Fibroblast of pulmonary artery (primary cell): ENCODE measurements at places on chromosomes 7 and 10.
A peak's percentile ranks its signal among the peaks of the same experiment; 100 is the strongest.

- no peak for DNase-seq
Measured at GRCh38 chr7:27329909-27330308, 87.3 kb downstream of the EVX1 start.

GRCh38 chr7:106071999-106072714 lies 40.0 kb downstream of the SYPL1 start:
- DNase-seq, result no peak

GRCh38 chr7:21915140-21915539 lies 30.6 kb downstream of the CDCA7L start:
- DNase-seq, result no peak

GRCh38 chr7:51847461-51848134 lies 531.0 kb upstream of the COBL start:
- no peak for DNase-seq

GRCh38 chr7:38428041-38428440 lies 154.6 kb upstream of the TARP start:
- no peak for DNase-seq

DNA sequence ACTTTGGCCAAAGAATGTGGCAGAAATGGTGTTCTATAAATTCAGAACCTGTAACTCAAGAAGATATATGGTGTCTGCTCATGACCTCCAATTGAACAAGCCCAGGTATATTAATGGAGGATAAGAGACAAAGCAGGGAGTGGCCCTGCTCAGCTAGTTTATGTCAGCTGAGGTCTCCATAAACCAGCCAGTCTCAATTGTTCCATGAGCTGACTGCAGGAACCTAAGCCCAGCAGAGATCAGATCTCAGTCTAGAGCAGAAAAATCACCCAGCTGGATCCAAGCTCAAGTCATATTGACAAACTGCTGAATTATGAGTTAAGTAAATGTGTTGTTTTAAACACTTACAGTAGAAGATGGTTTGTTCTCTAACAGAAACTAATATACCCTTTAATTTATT lies 105.5 kb upstream of the SGCE start:
- no peak for DNase-seq

- no peak for DNase-seq
Measured at GRCh38 chr10:248307-248706, 113.1 kb downstream of the ZMYND11 start.

GRCh38 chr7:96530786-96531185 lies 178.9 kb downstream of the SEM1 start:
- DNase-seq, result no peak

- no peak for DNase-seq
Measured at GRCh38 chr10:76111986-76112825, 680.8 kb downstream of the LRMDA start.

DNA sequence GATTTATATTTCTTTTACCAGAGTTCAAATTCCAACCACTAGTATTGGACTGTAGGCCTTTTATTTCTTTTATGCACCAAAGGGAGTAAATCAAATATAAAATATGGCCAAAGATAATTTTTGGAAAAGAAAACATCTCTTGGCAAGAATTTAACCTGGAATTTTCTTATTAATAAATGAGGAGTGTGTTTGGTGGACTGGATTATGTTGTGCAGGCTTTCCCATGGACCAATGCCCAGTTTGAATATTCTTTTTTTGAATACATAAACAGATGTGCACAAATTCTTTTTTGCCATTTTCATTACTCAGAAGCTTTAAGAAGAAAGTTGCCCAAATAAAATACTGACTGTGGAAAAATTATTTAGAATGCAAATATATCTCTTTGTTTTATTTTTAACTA lies 22.1 kb upstream of the PRKG1 start:
- DNase-seq, result no peak

DNA sequence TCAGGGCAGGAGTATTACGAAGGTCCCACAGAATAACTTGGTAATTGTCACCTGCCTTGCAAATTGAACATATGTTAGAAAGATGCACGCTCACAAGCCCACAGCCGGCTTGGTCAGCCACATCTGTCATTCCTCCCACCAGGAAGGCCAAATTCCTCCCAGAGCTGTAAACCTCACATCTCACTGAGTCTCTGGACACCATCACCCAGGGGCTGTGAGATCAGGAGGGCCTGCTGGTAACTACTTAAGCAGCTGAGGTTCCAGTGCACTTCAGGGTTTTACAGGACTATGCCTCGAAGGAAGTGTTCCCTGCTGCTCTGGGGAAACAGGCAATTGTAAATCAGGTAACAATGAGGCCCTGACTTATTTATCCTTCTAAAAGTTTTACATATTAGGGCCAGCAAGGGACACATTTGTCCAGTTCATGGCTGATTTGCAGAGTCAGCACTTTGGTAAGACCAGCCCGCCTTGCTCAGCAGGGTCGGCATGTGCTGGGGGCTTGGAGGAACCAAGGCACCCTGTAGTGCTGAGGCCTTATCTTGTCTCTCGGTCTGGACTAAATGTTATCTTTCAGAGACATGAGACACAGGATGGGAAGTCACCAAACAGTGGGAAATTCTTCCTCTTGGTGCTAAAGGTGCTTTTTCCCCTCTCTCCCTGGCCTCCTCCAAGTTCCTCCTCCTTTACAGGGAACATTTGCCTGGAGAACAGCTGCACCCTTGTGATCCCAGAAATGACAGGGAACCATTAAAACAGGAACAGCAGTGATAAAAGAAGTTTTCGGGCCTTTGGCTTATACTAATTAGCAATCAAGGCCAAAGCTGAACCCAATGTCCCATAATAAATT lies 34.3 kb downstream of the PYROXD2 start:
- no peak for DNase-seq

DNA sequence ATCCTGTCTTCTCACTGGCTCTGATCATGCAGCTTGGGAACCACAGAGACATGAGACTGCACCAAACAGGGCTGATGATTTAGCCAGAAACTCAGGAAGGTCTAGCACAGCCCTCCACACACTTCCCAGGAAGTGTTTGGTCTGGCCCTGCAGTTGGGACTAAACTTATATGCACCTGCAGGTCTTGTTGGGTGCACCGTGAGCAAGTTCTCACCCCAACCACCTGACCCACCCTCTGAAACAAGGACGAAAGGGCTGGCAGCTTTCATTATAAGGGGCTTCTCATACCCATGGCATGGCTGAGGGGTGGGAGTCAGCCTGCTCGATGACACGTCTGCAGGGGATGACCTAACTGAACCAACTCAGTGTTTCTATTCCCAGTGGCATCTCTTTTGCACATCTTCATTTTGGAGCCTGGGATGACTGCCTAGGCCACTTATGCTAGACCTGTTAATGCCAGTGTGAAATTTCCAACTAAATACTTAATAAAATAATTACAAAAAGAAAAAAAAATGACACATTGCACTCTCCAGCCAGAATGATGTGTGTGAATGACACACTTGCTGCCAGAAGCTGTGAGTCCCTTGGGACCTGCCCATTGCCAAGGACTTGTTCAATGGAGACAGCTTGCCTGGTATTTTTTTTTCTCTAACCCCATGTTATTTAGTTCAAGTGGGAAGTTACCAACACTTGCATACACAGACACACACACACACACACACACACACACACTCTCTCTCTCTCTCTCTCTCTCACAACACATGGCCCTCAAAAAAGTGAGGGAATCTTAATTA lies 102.6 kb downstream of the NEURL1 start:
- no peak for DNase-seq

DNA sequence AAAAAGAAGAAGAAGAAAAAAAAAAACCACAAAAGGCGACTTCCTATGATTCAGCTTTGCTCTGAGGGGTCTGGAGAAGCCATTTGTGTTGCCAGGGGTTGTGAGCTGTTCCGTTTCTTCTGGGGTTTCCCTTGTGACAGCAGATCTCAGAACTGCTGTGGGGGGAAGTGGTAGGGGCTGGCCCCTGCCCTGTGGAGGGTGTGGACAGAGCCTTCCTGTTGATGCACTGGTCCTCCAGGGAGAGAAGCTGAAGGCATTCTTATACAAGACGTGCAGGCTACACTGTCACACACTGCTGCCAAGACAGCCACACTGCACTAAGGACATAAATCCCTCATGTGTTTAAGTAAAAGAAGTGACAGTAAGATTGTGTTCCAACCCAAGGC lies 17.3 kb upstream of the CSGALNACT2 start:
- DNase-seq, result no peak

- no peak for DNase-seq
Measured at GRCh38 chr10:63887023-63887589, 365.9 kb downstream of the REEP3 start.

- no peak for DNase-seq
Measured at GRCh38 chr10:122646511-122647382, 52.9 kb downstream of the C10orf120 start.

GRCh38 chr7:33486633-33487032 lies 357.3 kb downstream of the BBS9 start:
- no peak for DNase-seq

DNA sequence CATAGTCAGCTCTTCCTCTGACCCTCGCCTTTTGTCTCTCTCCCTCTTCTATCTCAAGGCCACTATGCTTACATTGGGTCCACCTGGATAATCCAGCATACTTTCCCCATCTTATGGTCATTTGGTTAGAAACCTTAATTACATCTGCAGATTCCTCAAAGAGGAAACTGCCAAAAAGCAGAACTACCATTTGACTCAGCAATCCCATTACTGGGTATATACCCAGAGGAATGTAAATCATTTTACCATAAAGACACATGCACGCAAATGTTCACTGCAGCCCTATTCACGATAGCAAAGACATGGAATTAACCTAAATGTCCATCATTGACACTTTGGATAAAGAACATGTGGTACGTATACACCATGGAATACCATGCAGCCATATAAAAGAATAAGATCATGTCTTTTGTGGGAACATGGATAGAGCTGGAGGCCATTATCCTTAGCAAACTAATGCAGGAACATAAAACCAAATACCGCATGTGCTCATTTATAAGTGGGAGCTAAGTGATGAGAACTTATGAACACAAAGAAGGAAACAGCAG lies 114.8 kb upstream of the NPY start:
- DNase-seq, result no peak

DNA sequence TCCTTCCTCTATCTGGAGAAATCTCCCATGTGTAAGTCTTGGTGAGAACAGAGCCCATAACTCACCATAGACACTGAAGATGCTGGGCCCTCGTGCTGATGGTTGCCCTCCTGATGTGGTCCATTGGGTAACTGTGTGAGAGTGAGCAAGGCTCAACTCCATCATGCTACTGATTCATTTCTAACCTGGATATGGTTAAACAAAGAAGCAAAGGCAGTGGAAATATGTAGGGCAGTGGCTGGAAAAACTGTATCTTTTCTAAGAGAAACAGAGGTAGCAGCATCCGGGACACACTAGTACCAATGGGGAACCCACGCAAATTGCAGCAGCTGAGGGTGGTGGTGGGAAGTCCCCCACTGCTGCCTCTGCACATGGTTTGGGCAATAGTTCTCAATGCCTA lies 221.7 kb downstream of the KLF6 start:
- no peak for DNase-seq

DNA sequence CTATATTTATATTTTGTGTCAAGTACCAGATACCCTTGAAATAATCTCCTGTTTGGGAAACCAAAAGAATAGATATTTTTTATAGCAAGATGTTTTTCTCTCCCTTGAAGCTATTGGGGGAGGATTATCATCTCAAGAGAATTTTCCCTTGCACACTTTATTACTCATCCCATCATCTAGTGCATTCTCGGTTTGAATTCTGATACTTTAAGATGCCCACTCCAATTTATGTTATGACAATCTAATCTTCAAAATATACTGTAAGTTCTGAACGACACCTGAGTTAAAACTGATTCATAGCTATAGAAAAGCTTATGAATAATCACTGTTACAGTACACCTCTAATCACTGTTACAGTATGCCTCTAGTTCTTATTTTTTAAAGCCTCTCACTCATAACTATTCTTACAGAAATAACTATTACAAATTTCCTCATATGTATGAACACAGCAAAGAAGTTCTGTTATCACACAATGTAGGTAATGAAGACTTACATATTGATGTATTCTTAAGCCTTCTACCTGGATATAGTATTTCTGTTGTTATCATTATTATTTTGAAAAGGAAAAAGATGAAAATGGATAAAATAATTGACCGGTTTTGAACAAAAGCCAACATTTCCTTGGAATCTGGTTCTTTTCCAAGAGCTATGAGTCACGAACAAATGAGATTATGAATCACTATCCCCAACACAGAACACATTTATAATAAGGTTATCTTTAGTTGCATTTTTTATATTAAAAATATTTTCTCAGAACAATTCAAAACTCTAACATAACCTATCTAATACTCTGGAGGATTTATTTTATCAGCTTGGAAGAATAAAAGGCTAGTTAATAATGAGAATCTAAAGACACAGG lies 72.3 kb upstream of the FAM13C start:
- peak; percentile 50 for DNase-seq

GRCh38 chr10:14742382-14742781 lies 32.3 kb downstream of the FAM107B start:
- DNase-seq, result no peak

- DNase-seq, result no peak
Measured at GRCh38 chr7:148912758-148913541, 28.9 kb upstream of the EZH2 start.

DNA sequence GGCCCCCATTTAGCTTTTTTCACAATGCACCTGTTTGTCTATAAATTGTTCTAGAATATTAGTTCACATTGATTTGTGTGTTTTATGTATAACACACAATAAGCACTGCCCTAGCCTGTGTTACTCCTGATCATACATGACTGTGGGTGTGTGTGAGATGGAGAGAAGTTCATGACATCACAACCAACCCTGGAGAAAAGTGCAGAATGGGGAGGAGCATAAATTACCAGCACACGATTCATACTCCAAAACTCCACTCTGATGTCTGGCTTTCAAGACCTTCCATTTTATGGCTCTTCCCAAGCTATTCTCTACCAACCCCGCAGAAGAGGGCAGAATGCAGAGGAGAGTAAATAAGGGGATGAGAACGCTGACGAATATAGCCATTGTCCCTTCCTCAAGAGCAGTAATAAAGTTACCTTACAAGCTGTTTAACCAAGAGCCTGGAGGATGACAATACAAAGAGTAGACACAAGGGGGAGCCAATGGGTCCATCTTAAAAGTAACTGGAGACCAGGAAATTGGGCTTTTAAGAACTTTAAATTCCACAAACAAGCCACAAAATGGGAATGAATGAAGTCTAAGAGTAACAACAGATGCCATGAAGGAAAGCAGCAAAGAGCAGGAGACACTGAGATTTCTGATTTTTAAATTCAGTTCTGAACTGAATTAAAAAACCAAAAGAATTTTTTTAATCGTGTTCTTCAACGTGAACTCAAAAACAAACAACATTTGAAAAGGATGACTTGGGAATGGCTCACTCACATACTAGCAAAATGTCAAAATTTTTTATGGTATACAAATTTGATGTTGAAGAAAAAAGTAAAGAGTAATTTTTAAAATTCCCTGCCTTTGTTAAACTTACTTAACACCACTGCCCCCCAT lies 159.6 kb downstream of the PARD3 start:
- peak; percentile 86 for DNase-seq

DNA sequence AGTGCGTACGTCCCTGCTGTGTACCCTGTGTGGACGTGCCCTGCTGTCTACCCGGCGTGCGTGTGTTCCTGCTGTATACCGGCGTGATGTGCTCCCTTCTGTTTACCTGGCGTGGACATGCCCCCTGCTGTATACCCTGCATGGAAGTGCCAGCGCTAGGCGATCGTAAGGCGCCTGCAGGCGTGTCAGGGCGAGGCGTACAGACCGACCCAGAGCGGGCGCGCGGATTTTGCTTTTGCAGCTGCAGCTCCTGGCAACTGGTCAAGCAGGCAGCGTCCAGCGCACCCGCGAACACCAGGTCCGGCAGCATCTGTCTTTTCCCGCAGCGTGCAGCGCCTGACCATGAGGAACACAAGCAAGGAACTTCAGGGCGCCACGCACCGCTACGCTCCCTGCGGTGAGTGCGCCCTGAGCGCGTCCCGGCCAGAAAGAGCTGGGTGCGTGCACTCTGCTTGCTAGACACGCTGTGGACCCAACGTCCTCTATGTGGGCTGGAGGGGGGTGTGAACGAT lies 680 bp downstream of the C7orf57 start:
- peak; percentile 29 for DNase-seq
